CD8-positive, alpha-beta memory T cell (primary cell): ENCODE measurements at places on chromosomes 7 and 10.

GRCh38 chr10:110625356-110625894 lies 18.7 kb upstream of the RBM20 start:
- no peak for DNase-seq

- no peak for DNase-seq
Measured at GRCh38 chr7:116861717-116862116, 670 bp upstream of the CAPZA2 start.

- no peak for DNase-seq
Measured at GRCh38 chr7:148232784-148233183, 357.8 kb upstream of the C7orf33 start.

DNA sequence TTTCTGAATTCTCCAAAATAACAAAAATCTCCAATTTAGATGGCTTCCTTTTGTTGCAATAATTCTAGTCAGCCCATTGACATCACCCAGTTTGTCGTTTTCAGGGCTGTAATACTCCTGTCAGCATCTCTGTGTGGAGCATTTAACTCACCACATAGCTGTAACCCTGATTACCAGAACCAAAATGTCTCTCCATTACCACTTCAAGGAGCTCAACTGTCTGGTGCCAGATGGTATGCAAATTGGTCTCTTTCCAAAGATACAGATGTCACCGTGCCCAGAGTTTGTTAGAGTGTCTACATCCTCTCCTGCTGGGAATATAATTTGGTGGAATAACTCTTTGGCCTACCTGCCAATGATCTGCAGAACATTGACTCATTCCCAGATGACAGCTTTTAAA lies 350.3 kb upstream of the POT1 start:
- no peak for DNase-seq

GRCh38 chr10:110833234-110833940 lies 38.3 kb upstream of the PDCD4 start:
- no peak for DNase-seq

- no peak for DNase-seq
Measured at GRCh38 chr10:44053391-44053790, 331.5 kb downstream of the CXCL12 start.

GRCh38 chr7:123075838-123076467 lies 80.5 kb upstream of the TAS2R16 start:
- DNase-seq, result no peak

DNA sequence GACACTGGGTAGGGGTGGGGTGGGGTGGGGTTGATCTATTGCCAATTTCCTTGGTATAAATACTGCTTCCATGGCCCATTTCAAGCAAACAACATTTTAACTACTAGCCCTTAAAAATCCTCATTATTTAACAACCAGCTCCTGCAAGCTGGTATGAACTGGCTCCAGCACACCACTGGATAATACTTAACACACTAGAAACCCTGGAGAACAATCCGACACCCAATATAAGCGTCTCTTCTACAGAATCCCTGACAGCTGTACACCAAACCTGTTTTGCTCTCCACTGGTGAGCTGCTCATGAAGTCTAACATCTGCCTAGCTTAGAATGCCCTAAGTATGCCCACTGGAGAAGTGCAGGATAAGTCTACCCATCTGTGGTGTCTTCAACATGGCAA lies 116.8 kb downstream of the HIPK2 start:
- DNase-seq, result no peak

DNA sequence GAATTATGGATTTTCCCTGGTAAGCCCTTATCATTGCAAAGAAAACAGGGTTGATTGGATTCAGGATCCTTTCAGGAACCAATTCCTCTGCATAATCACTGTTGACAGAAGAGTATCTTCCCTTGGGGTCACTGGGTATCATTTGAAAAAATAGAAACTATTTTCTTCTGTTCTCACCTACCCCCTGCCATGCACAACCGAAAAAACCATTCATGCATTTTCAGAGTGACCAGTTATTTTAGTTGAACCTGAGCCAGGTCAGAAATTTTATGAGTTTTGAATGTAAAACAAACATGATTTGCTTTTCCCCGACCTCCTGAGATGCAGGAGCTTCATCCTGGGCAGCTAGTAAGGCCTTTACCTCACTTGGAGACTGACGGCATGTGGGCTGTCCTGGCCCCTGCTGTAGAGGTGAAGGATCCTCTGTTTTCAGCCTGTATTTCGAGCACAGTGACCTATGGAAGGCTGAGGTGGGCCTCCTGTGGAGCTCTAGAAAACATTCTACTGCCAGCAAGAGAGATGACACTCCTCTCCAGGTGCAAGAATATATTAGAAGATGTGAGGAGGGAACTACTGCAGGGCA lies 30.1 kb downstream of the TMEM178B start:
- no peak for DNase-seq

DNA sequence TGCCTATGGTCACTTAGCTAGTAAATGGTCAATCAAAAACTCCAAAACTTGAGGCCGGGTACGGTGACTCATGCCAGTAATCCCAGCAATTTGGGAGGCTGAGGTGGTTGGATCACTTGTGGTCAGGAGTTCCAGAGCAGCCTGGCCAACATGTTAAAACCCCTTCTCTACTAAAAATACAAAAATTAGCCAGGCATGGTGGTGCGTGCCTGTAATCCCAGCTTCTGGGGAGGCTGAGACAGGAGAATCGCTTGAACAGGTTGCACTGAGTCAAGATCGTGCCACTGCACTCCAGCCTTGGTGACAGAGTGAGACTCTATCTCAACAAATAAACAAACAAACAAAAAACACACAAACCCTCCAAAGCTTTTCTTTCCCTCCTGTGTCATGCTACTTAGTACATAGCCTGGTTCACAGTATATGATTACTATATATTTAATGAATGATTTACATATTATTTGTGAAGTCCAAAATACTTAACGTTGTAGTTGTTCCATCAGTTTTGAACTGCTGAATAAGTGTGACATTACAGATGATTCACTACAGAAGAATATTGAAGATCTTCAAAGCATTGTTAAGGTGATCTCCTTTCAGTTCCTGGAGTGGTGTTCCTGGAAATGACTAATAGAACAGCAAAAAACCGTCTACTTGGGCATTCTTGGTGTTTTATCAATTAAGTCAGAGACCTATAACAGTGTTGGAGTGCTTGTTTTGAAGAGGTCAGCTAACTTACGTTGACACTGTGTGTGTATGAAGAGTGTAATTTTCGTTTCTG lies 72.9 kb downstream of the ADK start:
- no peak for DNase-seq

- DNase-seq, result no peak
Measured at GRCh38 chr7:24133691-24134090, 150.3 kb upstream of the NPY start.

- no peak for DNase-seq
Measured at GRCh38 chr10:98318861-98319260, 50.9 kb upstream of the LOXL4 start.

DNA sequence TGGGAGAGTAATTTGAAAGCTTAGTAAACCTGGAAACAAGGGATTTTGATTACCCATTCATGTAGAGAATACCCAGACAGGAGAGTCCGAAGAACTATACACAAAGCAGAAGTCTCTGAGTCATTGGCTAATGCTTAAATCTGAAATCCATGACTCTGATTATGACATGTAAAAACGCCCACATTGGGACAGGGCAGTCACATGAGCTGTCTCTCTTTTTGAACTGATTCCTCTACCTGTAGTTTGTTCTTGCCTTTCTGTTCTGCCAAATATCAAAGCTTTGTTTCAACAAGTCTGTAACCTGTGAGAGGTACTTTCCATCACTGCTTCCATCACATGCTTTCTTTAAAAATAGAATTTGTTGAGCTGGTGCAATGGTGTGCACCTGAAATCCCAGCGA lies 4.3 kb upstream of the GPNMB start:
- DNase-seq, result no peak

DNA sequence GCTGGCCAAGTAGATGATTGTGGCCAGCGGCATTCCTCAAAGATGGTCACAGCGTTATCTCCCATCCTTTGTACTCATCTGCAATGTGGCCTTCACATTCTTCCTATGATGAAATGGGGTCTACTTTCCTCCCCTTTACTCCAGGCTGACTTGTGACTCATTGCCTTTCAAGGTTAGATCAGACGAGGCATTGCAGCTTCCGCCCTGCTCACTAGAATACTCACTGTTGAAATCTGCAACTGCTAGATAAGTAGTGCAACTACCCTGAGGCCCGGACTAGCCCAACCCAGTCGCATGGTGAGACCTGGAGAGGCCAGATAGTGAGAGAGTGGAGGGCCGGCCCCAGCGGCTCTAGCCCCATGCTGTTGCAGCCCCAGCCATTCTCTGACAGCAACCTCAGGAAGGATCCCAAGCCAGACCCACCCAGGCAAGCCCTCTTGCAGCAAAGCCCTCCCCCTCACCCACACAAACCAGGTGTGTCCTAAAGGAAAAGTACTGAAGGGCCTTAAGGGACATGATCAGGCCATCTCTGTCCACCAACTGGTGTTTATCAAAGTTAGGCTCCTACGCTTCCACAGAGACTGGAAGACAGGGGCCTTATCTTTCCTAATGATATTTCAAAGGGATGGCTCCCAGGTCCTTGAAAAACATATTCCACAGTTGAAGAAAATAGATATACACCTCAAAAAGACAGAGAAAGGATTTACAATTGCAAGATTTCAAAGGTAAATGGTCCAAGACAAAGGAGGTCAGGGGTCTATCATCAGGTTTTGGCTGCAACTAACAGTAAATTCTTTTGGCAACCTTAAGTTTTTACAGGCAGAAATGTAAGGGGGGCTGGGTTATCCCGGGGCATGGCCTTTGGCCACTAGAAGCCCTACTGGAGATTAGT lies 107.2 kb upstream of the TRIM24 start:
- no peak for DNase-seq

GRCh38 chr7:120992272-120992964 lies 3.9 kb downstream of the CPED1 start:
- no peak for DNase-seq

- no peak for DNase-seq
Measured at GRCh38 chr10:130573446-130573845, 437.3 kb downstream of the GLRX3 start.

- DNase-seq, result peak; percentile 74
Measured at GRCh38 chr10:22655312-22655981, 58.9 kb downstream of the PIP4K2A start.

DNA sequence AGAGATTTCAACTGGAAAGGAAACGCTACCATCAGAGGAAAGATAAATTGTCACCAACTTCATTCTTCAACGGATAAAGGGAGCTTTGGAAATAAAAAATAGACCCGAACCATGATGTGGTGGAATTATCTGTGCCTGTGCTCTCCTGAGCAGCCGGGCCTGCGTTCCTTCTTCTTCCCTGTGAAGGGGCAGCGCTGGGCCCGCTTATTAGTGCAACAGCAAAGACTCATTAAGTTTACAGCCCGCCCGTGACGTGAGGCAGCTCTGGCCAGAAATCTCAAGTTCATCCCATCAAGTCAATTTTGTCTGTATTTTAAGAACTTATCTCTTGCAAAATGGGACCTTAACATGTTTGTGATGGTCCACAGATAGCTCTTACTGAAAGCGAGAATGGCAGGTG lies 193.7 kb downstream of the ADARB2 start:
- DNase-seq, result no peak

GRCh38 chr10:128594688-128595087 lies 468.5 kb upstream of the MKI67 start:
- no peak for DNase-seq
